ENCODE measurements at places on chromosomes 4 and X.

GRCh38 chr4:36088542-36088941 is 155.8 kb downstream of the ARAP2 start:
- peak; percentile 16 for DNase-seq

- DNase-seq = no peak
Measured at GRCh38 chrX:151287954-151288353, 109.1 kb upstream of the VMA21 start.

GRCh38 chr4:39544580-39545315 is 17.5 kb upstream of the UGDH start:
- peak; percentile 30 for DNase-seq

GRCh38 chrX:44876086-44876485 is 3.1 kb downstream of the KDM6A start:
- DNase-seq = no peak

- DNase-seq = no peak
Measured at GRCh38 chr4:126807132-126807531, 825.6 kb upstream of the INTU start.

GRCh38 chr4:122914292-122914904 is 8.0 kb downstream of the NUDT6 start:
- no peak for DNase-seq

- no peak for DNase-seq
Measured at GRCh38 chr4:54852602-54853001, 194.8 kb downstream of the KIT start.

GRCh38 chr4:99013884-99014523 is 18.5 kb downstream of the METAP1 start:
- no peak for DNase-seq

- DNase-seq = no peak
Measured at GRCh38 chr4:172785613-172786012, 383.0 kb upstream of the GALNT7 start.

- DNase-seq = no peak
Measured at GRCh38 chr4:139234253-139234652, 45.8 kb downstream of the MGARP start.

DNA sequence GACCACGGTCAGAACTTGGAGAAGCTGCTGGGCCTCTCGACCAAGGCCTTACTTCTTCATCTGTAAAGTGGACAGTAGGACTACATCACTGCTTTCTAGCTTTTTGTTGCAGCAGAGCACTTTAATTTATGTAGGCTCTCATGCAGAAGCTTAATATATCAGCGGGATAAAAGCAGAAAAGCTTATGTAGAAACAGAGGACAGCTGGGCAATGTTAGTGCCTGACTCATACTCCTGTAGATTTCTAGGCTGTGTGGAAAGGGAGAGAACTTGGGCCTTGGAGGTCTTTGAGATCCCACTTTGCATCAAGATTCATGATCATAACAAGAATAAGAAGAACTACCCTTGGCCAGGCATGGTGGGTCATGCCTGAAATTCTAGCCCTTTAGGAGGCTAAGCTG is 91.2 kb downstream of the ARHGAP10 start:
- no peak for DNase-seq

GRCh38 chr4:3642056-3642630 is 109.9 kb upstream of the LRPAP1 start:
- DNase-seq = no peak

GRCh38 chr4:109390115-109390768 is 43.4 kb upstream of the SEC24B start:
- DNase-seq = no peak

DNA sequence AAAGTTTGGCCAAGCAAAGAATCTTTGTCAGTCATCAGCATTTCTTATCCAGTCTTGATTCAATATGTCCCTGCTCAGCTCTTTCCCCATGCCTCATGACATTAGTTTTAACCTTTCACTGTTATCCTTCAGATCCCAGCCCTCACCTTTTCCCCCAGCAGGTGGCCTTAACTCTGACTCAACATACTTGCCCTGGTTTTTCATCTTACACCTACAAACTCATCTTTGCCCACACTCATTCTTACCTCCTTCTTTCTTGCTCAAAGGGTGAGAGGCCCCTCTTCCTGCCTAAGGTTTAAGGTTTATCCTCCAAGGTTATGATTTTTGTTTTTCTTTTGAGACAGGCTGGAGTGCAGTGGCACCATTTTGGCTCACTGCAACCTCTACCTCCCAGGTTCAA is 10.6 kb upstream of the ANXA5 start:
- no peak for DNase-seq

DNA sequence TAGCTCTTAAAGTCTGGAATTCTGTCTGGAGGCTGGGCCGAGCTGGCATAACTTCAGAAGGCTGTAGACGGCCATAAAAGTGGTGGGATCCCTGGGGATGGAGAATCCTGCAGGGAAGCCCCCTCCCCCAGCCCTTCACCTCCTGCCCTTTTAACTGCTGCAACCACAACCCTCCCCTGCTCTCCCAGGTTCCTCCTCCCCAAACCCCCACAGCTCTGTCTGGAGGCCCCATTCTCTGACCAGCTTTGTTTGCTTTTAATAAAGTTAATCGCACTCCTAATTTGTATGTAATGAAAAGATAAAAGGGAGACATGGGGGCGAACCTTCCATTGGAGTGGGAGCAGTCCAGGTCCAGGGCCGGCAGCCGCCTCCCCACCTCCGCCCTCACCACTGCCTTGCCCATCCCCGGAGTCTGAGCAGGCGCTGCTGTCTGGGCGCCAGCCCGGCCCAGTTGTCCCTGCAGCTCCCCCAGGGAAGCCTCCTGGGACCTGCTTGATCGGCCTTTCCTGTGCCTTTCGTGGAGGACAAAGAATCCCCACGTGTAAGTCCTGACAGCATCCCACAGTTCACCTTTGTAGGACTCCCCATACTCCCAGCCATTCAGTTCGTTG is 84.3 kb downstream of the PJA1 start:
- DNase-seq = no peak

All from NCI-H1417 treated with DMSO at 0.1 percent for 48 hours (cell line).